Osteocyte (in vitro differentiated cells): ENCODE measurements at places on chromosomes 11 and 22. TPM values are rescaled to one million over a fixed set of nuclear protein-coding genes. Genes with fewer than 3 reads are reported as not detected.
A peak's percentile ranks its signal among the peaks of the same experiment; 100 is the strongest.

DNA sequence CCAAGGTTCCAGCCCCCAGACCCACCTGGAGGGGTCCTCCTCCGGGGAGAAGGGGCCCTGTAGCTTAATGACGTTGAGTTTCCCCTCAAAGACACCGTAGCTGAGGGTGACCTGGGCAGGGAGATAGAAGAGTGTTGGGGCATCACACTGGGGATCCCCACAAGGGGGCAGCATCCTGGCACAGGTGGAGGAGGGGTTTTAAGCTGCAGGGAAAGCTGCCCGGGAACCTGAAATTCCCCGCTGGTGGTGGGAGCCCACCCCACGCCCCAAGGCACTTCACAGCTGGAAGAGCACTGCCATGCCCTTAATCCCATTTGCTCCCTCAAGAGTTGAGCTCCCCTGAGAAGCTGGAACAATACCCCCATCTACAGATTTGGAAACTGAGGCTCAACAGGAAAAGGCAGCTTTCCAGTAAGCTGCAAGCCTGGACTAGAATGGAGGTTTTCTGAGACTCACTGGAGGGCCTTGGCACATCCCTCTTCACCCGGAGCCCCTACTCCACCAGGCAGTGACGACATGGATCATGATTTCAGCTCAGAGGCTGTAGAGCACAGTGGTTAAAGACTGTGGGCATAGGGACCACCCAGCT is 13.7 kb downstream of the MFNG start:
- no peak for DNase-seq

DNA sequence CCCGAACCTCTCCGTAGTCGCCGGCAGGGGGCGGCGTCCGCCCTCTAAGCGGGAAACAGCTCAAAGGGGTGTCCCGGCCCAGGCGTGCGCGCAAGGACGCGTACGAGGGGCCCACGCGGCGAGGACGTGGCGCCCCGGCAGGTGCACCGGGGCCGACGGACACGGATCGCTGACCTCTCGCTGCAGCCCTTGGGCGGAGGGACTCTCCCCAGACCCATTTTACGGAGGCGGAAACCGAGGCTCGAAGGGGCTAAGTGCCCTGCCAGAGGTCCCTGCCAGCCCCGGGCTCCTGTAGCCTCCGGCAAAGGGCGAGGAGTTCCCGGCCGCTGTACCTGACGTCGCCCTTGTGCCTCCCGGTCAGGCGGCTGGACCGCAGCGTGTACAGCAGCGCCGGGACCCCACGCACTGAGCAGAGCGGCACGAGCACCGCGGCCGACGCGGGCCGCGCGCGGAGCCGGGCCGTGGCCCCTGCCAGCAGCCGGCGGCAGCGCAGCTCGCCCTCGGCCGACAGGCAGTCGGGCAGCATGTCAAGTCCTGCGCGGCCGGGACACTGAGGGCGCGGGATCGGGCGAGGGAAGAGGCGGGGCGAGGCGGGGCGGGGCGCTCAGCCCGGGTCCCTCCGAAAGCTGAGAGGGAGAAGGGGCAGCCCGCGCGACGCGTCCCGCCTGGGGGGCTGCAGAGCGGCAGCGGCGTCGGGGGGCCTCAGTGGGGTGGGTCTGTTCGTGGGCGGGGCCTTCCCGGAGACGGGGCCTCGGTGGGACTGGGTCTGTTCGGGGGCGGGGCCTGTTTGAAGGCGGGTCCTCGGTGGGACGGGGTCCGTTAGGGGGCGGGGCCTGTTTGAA is at the start of gene NUDT8:
Gene NUDT8, minus strand, starts transcription at position 552 of the 842 bp plus-strand sequence. Its CDS starts 26 bp downstream, at position 526.
- DNase-seq, result peak; percentile 94

The RAB38 gene
- not detected in 2 replicates for total RNA-seq

- no peak for DNase-seq
Observed at GRCh38 chr11:15139958-15140659, 25.4 kb downstream of the INSC start.

GRCh38 chr22:37497062-37497599 is 10.9 kb upstream of the MFNG start:
- DNase-seq, result no peak
